Stimulated activated CD8-positive, alpha-beta memory T cell treated with anti-CD3 and anti-CD28 coated beads, Interleukin-2, amount 100 ng/mL, for 1 hour (primary cell): ENCODE measurements at places on chromosomes 2 and 18.

DNA sequence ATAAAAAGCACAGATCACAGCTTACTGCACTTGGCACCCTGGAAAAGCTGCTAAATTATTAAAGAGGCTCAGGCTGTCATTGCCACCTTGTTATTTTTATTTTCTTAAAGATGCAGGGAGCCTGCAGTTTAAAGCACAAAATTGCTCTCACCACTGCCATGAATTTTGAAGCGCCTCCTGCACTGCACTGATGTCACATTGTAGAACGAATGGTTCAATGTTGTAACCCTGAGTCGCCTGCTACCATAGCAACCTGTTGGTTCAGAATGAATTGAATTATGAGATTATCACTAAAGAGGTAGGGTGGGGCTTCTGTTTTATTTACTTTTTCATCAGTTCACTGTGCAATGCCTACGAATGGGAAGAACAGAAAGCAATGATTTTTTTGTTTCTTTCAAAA lies 16.5 kb downstream of the SCG2 start:
- no peak for DNase-seq

DNA sequence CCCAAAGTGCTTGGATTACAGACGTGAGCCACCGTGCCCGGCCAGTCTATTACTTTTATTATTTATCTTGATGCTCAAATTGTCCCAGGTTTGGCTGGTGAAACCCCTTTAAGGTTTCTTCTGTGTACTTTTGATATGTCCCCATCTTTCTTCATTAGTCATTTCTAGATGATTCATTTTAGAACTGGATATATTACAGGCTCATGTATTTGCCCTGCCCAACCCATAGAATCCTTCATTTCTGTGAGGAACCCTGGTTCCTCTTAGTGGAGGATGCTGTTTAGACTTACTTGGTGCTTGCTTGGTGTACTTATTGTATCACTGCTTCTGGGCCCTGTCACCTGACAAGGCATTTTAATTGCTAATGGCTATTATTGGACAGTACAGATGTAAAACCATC lies 40.1 kb downstream of the KCMF1 start:
- no peak for DNase-seq

GRCh38 chr2:125167820-125168219 lies 1142.7 kb downstream of the CNTNAP5 start:
- no peak for DNase-seq

DNA sequence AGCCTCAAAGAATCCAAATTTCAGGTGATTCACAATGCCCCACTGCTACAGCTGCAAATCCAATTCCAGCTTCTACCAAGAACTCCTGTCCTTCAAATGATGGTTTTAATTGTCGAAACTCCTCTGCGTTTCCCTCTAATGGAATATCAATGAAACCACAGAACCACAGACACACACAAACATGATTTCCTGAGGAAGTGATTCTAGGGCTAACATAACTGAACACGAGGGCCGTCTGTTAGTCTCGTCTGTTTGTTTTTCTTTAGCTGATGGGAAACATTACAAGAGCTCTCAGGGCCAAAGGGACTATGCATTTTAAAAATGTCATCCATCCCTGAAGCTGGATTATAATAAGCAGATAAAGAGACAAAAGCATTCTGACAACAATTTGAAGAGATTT lies 59.4 kb downstream of the RNF152 start:
- DNase-seq, result no peak

DNA sequence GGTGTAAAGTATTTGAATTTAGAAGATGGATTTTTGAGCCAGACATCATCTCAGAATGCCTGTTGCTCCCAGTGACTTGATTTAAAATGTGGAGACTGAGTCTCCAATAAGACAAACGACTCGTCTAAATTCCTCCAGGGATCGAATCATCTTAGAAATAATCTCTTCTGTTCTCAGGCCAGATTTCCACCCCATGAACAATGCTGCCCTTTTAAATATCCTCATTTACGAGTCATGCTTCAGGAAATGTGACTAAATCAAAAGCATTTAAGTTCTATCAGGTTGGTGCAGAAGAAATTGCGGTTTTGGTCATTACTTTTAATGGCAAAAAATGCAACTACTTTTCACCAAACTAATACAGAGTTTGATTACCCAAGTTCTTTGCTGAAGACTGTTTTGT lies 684.6 kb upstream of the SOX11 start:
- DNase-seq, result no peak
